ENCODE measurements at places on chromosomes 13 and 19.
A peak's percentile ranks its signal among the peaks of the same experiment; 100 is the strongest.

DNA sequence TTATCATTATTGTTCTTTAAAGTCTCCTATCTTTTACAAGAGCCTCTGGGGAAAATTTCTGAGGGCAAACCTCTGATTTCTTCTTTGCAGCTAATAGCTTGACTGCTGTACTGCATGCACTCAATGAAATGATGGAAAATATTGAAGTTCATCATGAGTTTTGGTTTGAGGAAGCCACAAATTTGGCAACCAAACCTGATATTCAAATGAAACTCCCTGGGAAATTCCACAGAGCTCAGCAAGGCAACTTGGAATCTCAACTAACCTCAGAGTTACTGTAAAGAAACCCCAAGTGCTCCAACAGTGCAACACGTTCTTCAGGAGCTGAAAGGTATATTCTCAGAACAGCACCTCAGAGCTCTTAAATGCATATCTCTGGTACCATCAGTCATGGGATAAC, 14.2 kb upstream of the RNF6 start:
- H3K27ac ChIP-seq, result no peak overlapping the region
- no peaks in the 10 kb centered on the region for H3K4me1 ChIP-seq
- no peak for DNase-seq
- no peaks in the 10 kb centered on the region for H3K36me3 ChIP-seq
- peaks cover 20% of the 10 kb centered on the region for H3K27me3 ChIP-seq

- DNase-seq, result no peak
- peaks cover 1% of the 10 kb centered on the region for H3K36me3 ChIP-seq
- no peaks in the 10 kb centered on the region for H3K27me3 ChIP-seq
- H3K4me3 ChIP-seq, result no peak overlapping the region
- peaks cover 16% of the 10 kb centered on the region for H3K4me1 ChIP-seq
- no peak overlapping the region for H3K27ac ChIP-seq
These were observed 324.9 kb downstream of the KCNRG start for GRCh38 chr13:50340146-50340545.

- peak overlapping the region; percentile 92 for H3K4me3 ChIP-seq
- H3K27ac ChIP-seq, result peak overlapping the region; percentile 91
- H3K36me3 ChIP-seq, result peaks cover 10% of the 10 kb centered on the region
- H3K4me1 ChIP-seq, result peaks cover 23% of the 10 kb centered on the region
- H3K27me3 ChIP-seq, result no peaks in the 10 kb centered on the region
- DNase-seq, result no peak
These were observed 17.5 kb downstream of the SYDE1 start for GRCh38 chr19:15124572-15125231.

DNA sequence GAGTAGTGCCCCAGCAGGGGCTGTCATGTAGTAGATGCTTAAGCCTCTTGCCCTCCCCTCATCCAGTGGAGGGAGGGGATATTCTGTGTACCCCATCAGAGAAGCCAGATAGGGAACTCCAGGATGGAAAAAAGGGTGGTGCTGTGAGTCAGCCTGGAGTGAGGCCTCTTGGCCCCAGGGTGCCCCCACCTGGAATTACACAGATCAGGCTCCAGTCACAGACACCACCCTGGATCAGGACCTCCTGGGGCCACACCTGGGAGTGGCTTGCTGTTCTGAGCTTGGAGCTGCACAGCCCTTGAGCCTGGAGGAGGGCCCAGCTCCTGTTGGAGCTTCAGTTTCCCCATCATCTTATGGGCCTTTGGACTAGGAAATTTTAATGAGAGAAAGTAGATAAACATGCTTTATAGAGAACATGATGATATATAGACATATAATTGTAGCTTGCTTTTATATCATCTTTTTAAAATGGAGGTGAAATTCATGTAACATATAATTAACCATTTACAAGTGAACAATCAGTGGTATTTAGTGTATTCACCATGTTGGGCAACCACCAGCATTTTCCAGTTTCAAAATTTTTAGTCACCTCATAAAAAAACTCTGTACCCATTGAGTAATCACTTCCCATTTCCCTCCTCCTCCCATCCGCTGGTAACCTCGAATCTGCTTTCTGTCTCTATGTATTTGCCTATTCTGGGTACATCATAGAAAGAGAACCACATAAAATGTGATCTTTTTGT, 24.6 kb downstream of the CYP4F22 start:
- H3K4me1 ChIP-seq, result no peaks in the 10 kb centered on the region
- no peak overlapping the region for H3K4me3 ChIP-seq
- DNase-seq, result no peak
- H3K27me3 ChIP-seq, result peaks cover 13% of the 10 kb centered on the region
- no peak overlapping the region for H3K27ac ChIP-seq

DNA sequence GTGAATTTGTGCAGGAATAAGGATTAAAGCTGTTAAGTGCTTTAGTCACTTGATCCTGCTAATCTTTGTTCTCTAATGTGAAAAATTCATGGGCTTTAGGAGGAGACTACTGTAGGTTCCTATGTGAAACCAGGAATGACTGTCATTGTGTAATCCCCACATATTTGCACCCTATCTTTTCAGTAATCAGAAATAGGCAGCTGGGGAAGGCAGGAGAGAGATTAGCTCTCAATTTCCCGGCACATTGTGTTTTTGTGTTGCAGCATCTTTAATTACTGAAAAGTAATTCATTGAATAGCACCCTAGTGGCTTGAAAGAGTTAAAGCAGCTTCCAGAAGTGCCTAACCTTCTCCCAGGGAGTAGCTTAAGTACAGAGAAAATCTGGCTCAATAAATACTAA, 282.9 kb downstream of the OLFM4 start:
- H3K4me1 ChIP-seq, result no peaks in the 10 kb centered on the region
- no peak overlapping the region for H3K4me3 ChIP-seq
- no peak overlapping the region for H3K27ac ChIP-seq
- DNase-seq, result no peak
- no peaks in the 10 kb centered on the region for H3K27me3 ChIP-seq

GRCh38 chr13:38905081-38905480, 85.5 kb downstream of the STOML3 start:
- H3K4me3 ChIP-seq, result no peak overlapping the region
- H3K4me1 ChIP-seq, result no peaks in the 10 kb centered on the region

DNA sequence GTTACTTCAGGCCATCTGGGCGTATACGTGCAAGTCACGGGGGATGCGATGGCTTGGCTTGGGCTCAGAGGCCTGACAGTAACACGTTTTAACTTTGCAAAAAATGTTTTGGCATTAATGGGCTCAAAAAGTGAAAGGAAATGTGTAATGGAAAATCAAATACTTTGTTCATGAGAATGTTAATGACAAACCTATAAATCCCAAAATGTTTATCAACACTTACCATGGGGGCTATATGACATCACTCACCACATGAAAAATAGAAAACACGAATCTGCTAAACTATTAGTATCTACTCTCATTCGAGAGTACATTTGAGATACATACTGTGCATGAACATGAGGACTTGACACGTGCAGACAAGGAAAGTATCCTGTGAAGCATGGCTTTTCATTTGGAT, 91.7 kb downstream of the FAM216B start:
- peaks cover 17% of the 10 kb centered on the region for H3K4me1 ChIP-seq
- no peaks in the 10 kb centered on the region for H3K36me3 ChIP-seq
- no peaks in the 10 kb centered on the region for H3K27me3 ChIP-seq
- H3K27ac ChIP-seq, result no peak overlapping the region
- no peak for DNase-seq

- DNase-seq, result no peak
- no peak overlapping the region for H3K4me3 ChIP-seq
- peaks cover 23% of the 10 kb centered on the region for H3K27me3 ChIP-seq
- no peak overlapping the region for H3K27ac ChIP-seq
These were observed 1.5 kb downstream of the C3 start for GRCh38 chr19:6718741-6719539.

GRCh38 chr13:114010401-114011101, 36.7 kb upstream of the C13orf46 start:
- no peak overlapping the region for H3K27ac ChIP-seq
- peaks cover 12% of the 10 kb centered on the region for H3K36me3 ChIP-seq
- H3K4me3 ChIP-seq, result no peak overlapping the region
- DNase-seq, result peak; percentile 67

DNA sequence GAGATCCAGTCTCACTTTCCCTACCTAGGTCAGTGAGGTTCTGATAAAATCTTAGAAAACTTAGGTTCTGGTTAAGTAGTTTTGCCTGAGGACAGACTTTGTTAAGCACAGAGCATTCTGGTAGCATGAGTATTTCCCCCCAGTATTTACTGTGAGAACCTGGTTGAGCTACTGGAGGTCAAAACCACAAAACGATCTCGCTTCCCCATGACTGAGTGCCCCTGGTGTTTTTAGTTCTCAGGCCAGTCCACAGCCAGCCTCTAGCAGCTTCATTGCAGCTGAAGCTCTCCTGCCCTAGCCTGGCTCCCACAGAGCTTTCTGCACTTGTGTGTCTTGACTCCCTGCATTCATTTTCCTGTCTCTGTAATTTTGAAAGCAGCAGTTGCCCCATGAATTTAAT, 1138.2 kb downstream of the UQCRFS1 start:
- peaks cover 6% of the 10 kb centered on the region for H3K27me3 ChIP-seq
- no peak overlapping the region for H3K27ac ChIP-seq
- no peak overlapping the region for H3K4me3 ChIP-seq
- H3K36me3 ChIP-seq, result no peaks in the 10 kb centered on the region
- no peaks in the 10 kb centered on the region for H3K4me1 ChIP-seq

DNA sequence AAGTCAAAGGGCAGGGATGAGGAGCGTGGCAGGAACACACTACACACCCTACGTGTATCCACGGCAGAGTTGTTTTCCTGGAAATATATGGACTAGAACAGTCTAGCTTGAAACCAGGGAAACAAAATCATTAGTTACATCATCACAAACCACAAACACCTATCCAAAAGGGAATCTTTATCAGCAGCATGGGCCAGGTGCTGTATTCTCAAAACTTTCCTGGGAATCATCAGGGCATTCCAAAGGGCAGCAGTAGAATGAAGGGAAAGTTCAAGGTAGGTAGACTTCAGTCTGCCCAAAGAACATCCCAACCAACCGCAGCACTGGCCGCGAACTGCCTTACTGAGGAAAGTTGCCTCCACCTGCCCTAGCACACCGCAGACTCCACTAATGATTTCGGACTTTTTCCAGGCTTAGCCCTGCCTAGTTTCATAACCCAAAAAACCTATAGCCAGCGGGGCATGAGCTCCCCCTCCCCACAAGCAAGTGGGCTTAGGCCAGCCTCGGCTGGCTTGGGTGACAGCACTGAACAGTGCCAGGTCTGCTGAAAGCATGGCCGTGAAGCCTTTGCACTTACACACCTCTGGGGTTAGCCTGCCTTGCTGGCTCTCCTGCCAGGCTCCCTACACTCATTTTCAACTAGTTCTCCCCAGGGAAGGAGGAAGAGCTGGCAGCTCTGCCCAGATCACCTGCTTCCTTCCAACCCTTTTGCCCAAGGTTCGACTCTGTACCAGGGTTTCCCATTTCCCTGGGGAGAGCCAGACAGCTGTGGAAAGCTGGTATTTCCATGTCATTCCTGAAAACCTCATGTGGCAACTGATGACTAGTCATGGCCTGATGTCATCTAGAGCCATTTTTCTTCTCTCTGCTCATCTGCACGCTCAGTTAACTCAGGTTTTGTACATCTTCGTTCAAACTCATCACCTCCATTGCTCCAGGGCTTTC, 77.3 kb upstream of the UBAC2 start:
- H3K4me1 ChIP-seq, result peaks cover 38% of the 10 kb centered on the region
- no peak overlapping the region for H3K4me3 ChIP-seq
- no peaks in the 10 kb centered on the region for H3K36me3 ChIP-seq
- peak overlapping the region; percentile 91 for H3K27ac ChIP-seq

DNA sequence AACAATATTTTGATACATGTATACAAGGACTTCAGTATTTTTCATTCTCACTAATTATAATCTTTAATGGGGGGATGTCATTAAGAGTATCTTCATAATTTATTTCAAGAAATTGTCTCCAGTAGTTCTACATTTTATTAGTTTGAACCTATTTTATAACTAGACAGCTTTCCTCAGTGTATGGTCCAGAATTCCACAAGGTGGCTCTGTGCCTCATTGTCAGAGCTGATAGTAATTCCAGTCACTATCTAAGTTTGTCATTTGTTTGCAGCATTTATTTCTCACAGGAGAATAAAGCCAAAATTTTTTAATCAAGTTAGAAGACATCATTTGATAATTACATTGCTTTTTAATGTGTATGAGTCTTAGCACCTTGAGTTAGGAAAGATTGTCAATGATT, 1633.0 kb upstream of the PCDH20 start:
- H3K27ac ChIP-seq, result no peak overlapping the region
- no peaks in the 10 kb centered on the region for H3K27me3 ChIP-seq
- H3K36me3 ChIP-seq, result no peaks in the 10 kb centered on the region
- no peak overlapping the region for H3K4me3 ChIP-seq
- no peak for DNase-seq
- H3K4me1 ChIP-seq, result peaks cover 9% of the 10 kb centered on the region

Data from chondrocyte (in vitro differentiated cells).